Cardiac muscle cell (in vitro differentiated cells and primary cell): ENCODE measurements at places on chromosomes 16 and 17.
A peak's percentile ranks its signal among the peaks of the same experiment; 100 is the strongest.

GRCh38 chr17:70265471-70265870 lies 96.1 kb downstream of the KCNJ2 start:
- no peak for DNase-seq

DNA sequence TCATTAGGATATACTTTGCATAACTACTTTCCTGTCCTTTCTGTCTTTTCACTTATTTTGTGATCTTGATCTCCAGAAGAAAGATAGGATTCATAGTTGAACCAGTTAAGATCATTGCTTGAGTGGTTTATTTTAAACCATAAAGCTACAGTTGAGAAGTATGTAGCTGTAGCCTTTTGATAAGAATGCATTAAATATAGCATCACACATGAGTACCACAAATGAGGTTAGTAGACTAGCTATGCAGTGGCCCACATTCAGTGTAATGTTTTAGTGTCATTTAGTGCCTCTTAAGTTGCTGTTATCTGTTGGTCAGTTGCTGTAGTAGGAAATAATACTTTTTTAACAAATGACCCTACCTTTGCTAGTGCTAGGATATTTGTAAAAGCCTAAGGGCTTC lies 1.3 kb downstream of the NLK start:
- no peak for DNase-seq

DNA sequence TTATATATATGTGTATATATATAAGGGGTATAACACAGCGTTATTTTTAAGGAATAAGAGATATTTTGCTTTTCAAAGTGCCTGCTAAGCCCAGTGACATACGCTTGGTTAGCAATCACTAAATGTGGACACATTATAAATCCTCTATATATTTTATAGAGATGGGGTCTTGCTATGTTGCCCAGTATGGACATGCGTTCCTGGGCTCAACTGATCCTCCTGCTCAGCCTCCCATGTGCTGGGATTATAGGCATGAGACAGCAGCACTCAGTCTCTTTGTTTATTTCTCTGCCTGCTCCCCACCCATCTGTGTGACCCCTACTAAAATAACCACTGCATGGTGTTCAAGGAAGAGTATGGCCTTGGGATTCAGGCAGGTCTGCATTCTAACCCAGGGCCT lies 63.4 kb downstream of the XYLT1 start:
- DNase-seq, result no peak

DNA sequence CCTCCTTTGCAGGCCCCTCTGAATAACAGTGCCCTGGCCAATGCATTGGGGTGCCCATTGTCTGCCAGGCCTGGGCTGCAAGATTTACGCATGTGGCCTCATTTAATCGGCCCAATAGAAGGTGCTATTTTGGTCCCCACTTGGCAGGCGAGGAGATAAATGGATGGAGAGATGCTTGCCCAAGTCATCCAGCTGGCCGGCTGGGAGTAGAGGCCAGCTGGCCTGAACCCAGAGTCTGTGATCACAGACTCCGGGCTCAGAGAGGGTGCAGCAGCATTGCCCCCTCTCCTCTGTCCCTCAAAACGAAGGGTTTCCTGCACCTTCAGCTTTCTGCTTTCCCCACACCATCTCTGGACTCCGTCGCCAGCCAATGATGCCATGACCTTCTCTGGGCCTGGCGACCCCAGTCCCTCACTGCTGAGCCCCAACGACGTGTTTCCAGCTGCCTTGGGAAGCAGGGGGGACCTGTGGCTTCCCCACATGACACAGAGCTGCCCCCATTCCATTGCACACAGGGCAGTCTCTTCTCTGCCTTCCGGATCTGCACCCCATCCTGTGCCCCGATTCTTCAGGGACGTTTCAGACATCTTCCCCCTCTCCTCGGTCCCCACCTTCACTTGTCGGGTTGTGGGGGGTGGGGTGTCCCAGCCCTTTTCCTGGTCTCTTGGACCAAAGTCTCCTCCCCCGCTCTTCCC lies 3.5 kb upstream of the ADGRG1 start:
- DNase-seq, result no peak

DNA sequence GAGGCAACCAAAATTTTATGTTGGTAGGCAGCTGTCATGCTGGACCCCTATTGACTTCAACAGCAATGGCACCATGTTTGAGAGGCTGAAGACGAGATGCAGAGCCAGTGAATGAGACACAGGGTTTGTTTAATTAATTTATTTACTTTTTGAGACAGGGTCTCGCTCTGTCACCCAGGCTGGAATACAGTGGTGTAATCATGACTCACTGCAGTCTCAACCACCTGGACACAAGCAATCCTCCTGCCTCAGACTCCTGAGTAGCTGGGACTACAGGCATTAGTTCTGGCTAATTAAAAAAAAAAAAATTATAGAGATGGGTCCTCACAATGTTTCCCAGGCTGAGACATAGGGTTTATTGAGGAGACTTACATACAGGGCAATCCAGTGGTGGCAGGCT lies 36.2 kb upstream of the PPM1D start:
- no peak for DNase-seq

DNA sequence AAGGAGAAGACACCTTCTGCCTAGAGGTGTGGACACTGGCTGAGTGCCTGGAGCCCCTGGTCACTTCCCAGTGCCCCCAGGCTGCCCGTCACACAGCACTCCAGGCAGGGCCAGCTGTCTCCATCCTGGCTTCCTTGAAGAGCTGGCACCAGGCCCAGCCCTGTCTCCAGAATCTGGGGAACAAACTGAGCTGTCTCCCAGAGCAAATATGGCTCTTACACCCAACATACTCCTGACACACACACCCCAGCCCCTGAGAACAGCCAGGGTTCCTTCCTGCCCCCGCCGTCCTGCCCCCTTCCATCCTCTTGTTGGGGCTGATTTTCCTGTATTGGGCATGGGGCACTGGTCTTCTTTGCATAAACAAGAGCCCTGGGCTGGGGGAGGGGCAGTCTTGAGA lies 9.1 kb downstream of the NHERF1 start:
- peak; percentile 44 for DNase-seq

- peak; percentile 93 for DNase-seq
Measured at GRCh38 chr16:57807968-57808528, 5.8 kb upstream of the KIFC3 start.

GRCh38 chr17:10089196-10089804 lies 109.1 kb downstream of the GAS7 start:
- no peak for DNase-seq

- DNase-seq, result peak; percentile 47
Measured at GRCh38 chr17:29390851-29391631, 878 bp downstream of the TAOK1 start.

- DNase-seq, result no peak
Measured at GRCh38 chr16:75181630-75182029, 25.3 kb downstream of the CTRB2 start.

GRCh38 chr17:48150597-48151001 lies 43.0 kb downstream of the SNX11 start:
- DNase-seq, result no peak

DNA sequence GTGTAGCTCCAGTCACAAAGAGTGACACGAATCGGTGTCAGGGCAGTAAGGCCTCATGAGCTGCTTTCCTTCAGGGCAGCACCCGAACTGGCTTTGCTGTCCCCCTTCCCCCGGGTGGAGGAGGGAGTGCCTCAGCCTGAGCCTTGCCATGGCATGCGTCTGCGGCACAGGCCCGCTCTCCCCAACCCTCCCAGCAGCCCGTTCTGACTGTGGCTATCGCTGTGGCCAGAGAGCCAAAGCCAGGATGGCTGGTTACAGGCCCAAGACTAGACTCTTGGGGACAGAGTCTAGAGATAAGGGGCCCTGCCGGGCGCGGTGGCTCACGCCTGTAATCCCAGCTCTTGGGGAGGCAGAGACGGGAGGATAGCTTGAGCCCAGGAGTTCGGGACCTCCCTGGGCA lies 25.9 kb downstream of the CLUH start:
- DNase-seq, result no peak

- no peak for DNase-seq
Measured at GRCh38 chr17:82590881-82591539, 57.2 kb downstream of the WDR45B start.

- no peak for DNase-seq
Measured at GRCh38 chr16:81539009-81539758, 94.6 kb downstream of the CMIP start.

DNA sequence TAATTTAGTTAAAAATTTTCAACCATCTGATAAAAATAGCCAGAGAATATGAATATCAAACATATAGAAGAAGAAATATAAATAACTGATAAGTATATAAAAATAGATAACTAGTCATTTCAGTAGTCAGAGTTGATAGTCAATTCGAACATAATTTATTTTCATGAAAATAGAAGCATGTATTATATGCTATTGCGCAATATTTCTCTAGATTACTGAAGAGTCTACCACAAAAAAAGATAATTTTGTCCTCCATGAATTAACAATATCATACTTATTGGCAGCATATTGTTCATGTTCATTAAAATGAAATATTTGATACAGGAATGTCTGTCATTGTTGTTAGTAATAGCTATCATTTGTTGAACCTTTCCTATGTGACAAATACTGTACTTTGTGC lies 376.2 kb upstream of the TOM1L1 start:
- DNase-seq, result no peak

GRCh38 chr16:82061861-82062525 lies 26.9 kb downstream of the HSD17B2 start:
- peak; percentile 40 for DNase-seq
